ENCODE measurements at places on chromosomes 3 and 15.

DNA sequence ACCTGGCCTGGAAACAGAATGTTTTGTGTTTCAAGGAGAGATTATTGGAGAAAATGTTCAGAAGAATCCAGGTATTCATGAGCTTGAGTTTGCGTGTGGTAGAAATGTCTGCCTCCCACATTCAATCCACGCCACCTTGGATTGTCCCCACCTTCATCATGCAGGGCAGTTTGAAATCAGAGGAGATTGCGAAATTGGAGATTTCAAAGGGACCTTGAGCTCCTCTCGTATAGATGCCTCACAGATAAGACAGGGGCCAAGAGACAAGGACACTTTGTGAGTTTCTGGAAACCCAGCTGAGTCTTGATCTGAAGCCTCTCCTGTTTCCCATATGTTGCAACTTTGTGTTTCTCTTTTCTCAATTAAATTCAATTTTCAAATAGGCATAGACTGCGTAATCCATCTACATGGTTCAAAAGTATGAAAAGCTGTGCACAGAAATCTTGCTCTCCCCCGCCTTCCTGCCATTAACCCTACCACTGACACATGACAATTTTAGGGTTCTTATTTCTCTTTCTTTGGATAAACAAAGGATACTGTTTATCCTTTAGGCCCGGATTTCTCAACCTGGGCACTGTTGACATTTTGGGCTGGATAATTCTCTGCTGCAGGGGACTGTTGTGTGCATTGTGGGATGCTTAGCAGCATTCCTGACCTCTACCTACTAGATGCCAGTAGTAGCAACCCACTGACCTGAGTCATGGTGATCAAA lies 53.8 kb downstream of the CMTM8 start:
- DNase-seq: no peak

GRCh38 chr3:14921811-14922705 lies 25.3 kb upstream of the NR2C2 start:
- DNase-seq: no peak

DNA sequence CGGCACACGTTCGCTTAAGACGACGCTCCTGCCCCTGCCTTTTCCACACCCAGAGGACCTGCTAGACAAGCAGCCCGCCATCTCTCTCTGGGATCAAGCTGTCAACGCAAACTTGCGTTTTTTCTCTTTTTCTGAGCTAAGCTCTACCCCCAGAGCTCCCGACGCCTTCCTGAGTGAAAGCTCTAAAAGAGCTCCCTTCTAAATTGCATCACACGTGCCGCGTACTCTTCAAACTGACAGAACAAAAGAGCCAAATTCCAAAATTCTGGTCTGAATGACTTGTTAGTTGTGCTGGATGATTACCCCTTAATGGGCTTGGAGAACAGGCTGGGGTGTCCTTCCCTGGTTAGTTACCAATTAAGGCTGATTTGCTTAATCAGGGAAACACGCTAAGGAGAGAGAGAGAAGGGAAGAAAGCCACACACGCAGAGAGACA lies 81.2 kb downstream of the MDFIC2 start:
- no peak for DNase-seq

DNA sequence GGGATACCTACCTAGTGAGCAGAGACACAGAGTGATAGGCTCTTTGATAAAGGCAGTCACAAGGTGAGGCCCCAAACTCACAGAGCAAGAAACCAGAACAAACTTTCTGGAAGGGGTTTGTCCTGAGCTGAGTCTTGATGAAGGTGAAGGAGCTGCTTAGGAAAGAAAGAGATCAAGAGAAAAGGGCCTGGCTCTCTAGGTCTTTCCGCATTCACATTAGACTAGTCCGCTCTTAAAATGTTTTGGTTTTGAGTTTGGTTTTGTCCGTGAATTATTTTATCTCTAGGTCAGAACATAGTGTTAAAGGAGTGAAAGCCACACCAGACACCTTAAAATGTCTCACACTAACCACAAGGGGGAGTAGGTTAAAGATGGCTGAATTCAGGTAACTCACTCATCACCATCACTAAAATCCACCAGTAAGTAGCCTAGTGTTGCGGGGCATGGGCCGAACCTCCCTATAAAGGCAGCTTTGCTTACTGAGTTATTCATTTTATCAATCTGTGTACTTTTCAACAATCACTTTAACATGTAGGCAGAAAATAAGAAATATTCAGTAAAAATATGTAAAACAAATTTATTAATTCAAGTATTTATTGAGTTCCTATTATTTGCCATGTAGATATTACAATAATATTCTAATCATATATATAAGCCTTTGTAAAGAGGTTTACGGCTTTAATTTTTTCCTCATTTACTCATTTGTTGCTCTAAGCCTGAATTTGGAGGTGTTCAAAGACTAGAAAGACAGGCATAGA lies 121.5 kb upstream of the TSC22D2 start:
- peak; percentile 3 for DNase-seq

DNA sequence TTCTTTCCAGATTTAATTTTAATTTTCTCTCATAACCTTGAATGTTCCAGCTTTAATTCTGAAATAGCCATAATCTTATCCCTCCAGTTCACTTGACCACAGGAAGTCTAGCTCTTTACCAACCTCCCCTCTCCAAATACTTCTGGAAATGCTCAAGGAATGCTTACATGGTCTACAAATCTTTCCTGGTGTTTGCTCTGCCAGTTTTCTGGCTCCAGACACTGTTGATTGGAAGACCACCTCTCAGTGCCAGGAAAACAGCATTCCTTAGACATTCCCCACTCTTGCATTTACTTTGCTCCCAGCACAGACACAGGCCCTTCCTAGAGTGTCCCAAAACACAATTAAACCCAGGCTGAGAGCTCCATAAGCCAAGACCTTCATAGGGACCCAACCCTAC lies 98.6 kb downstream of the MESD start:
- DNase-seq: no peak

DNA sequence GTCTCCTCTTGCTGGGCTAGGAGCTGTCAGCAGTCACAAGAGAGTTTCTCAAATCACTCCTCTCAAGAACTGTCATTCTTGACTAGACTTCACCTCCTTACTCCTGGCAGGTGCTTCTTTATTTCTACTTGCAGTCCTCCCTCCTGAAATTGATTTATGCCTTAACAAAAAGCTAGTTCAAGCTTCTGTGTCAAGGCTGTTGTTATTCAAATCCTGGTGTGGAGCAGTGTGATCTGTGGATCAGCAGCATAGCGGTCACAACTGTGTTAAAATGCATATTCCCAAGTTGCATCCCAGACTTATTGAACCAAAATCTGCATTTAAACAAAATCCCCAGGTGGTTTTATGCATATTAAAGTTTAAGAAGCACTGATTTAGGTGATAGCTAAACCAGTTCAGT lies 120.7 kb upstream of the MRPL3 start:
- DNase-seq: no peak

DNA sequence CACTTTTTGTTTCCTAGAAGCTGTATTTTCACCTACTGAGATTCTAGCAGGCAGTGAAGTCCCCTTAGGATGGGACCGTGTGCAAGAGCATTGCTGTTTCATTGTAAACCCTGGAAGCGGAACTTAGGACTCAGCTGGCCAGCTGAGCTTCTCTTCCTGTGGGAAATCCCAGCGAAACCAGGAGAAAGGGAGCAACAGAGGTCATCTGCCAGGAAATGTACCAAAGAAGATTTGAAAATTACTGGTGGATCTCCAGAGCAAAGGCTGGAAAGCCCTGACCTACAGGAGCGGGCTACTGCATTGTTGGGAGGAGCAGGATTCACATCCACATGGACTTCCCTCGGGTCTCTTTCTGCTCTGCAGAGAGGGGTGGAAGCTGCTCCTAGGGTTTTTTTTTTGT lies 7.6 kb upstream of the ADPRH start:
- DNase-seq: no peak

GRCh38 chr15:23518104-23518503 lies 47.4 kb upstream of the MKRN3 start:
- no peak for DNase-seq

DNA sequence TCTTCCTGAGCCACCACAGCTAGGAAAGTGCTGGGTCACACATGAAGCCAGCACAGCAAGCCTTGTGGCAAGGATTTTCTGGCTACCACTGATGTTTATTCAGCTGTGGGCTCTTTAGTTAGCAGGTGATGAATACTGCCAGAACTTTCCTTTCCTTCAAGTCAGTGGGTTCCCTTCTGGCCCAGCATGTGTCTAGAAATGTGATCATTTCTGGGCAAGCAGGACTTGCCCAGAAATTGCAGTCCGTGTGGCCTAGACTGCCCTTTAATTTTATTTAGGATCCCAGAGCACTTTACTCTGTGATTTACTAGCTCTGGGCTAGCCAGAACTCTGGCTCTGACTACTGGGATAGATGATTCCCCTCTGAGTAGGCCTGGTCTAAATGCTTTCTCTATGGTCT lies 397.5 kb downstream of the ZIC4 start:
- DNase-seq: no peak

DNA sequence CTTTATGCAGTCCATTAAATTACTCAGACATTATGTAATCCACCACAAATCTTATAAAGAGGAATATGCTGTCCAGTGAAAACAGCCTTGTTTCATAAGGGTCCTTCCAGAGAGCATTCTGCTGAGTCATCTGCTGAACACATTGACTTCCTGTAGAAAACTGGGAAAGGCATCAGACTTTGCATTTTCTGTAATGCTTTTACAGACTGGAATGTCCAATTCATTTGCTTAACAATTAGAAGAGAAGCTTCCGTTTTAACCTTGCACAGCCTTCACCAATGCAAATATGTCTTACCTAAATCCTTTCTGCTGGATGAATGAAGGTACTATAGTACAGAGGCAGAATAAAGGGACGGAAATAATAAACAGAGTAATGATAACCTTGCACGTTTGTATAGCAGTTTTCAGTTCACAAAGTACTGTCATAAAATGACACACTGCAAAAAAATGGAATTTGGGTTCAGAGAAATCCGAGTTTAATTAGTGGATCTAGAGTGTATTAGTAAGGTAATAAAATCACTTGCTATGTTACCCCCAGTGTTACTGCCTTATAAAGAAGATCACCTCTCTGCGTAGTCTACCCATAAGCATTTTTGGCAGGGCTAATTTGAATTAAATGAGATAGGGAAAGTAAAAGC lies 301.5 kb downstream of the PYDC2 start:
- no peak for DNase-seq

DNA sequence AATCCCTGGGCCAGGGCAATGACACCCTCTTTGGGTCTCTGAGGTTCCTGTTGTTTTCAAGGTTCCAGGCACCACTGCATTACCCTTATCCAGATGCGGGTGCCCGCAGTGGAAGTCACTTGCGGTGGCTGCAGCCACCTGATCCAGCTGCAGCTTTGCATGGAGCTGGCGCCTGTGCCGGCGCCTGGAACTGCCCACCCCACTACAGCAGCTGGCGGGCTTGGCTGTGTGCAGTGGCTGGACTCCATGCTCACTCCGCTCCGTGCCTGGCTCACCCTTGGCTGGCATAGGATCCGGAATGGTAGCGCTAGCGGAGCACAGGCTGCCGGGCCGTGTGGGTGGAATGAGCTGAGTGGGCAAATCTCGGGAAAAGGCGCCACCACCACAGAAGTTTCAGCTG lies 832.6 kb upstream of the CADM2 start:
- DNase-seq: no peak

GRCh38 chr3:6867269-6867668 lies 6.4 kb downstream of the GRM7 start:
- DNase-seq: no peak

GRCh38 chr15:60557191-60557618 lies 78.3 kb upstream of the ICE2 start:
- no peak for DNase-seq

- DNase-seq: no peak
Measured at GRCh38 chr15:54580643-54581042, 602.4 kb downstream of the UNC13C start.

DNA sequence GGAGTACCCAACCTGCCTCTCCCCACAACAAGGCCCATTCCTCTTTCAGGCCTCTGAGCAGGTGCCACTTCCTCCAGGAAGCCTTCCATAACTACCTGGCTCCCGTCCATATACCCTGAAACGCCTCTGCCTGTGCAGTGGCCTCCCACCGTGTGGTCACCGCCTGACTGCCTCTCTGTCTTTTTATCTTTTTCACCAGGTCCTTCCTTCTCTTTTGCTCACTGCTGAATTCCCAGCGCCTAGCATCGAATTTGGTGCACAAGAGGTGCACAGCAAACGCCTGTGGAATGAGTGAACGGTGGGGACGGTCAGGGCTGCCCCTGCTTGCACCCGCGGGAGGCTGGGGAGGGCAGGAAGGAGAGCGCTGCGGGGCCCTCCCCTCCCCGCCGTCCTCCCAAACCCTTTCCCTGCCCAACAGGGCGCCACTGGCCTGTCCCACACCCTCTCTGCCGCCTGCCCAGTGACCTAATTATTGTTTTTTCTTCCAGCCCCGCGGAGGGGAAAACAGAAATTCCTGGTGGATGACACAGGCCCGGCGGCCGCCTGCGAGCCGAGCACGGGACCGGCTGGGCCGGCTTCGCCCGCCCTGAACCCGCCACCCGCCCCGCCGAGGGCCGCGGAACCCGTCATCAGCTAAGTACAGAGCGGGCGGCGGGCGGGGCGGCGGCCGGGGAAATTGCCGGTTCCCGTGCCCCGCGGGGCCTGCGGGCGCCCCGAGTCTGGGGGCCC lies 140.1 kb downstream of the SMAD6 start:
- no peak for DNase-seq

- no peak for DNase-seq
Measured at GRCh38 chr15:81492969-81493645, 119.1 kb upstream of the TMC3 start.

DNA sequence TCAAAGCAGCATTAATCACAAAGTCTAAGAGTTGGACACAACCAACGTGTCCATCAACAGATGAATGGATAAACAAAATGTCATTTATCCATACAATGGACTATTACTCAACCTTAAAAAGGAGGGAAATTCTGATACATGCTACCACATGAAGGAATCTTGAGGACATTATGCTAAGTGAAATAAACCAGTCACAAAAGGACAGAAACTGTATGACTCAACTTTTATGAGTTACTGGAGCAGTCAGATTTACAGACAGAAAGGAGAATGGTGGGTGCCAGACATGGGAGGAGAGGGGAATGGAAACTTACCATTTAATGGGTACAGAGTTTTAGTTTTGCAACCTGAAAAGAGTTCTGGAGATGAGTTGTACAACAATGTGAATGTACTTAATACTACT lies 43.0 kb upstream of the SEC13 start:
- DNase-seq: no peak

- DNase-seq: peak; percentile 90
Measured at GRCh38 chr3:23819599-23820360, 14.0 kb downstream of the UBE2E1 start.

DNA sequence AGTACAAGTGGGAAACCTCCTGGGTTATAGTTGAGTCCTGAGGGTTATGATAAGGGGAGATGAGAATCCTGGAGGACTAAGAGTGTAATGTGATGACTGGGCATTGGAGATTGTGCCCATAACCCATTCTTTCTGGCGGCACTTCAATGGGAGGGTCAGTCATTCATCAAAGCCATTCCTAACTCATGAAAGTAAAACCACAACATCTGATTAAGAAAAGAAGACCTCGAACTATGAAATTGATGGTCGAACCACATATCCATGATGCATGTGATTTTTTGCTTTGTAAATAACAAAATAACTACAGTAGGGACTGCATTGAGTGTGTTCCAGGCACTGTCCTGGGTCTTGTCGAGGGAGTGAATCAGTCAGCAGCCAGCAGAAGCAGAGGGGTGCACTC lies 215.1 kb downstream of the SHQ1 start:
- DNase-seq: no peak

- peak; percentile 95 for DNase-seq
Measured at GRCh38 chr3:42701371-42702065, 1.1 kb downstream of the HHATL start.

Measured in globus pallidus (tissue), 1 donor.